ENCODE measurements at places on chromosomes 1 and 21. TPM values are rescaled to one million over a fixed set of nuclear protein-coding genes. Genes with fewer than 3 reads are reported as not detected.
A peak's percentile ranks its signal among the peaks of the same experiment; 100 is the strongest.

DNA sequence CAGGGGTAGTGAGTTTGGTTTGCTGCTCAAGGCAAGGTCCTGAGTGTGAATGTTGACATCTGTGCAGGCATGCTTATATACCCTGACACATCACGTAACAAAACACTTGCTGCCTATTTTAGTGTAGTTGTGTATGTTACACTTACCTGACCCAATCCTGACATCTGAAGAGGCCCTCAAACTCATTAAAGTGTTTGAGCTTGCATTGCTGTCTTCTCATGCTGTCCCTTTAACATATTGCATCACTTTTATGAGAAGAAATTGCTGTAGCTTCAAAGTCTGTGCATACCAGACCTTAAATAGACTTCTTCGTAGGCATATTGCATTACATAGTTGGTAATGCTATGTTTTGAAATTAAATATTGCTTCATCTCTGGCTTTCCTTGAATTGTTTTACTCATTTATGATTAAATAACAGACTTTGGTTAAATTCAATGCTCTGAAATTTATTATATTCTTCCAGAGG is at the start of gene KRTAP19-3:
Gene KRTAP19-3, minus strand, starts transcription at position 51 of the 466 bp plus-strand sequence. CDS start 56 bp downstream, outside the sequence.
- no peak for DNase-seq

Gene GPR37L1
- 0.02 TPM for polyA plus RNA-seq

DNA sequence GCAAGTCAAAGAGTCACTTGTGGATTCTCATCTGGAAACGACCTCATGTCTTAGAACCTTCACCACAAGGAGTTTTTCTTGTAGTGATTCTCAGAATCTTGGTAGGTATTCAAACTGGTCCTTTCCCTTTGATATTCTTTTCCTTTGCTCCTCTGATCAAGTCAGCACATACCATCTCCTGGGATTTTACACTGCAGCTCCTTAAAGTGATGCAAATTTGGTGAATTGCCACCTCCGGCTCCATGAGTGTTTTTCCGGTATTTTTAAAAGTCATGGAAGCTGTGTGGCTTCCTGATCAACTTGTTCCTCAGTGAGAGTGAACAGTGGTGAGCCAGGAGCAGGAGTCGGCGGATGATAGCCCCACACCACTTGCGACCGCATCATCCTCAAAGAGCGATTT is 182.1 kb upstream of the DAB1 start:
- DNase-seq: no peak

GRCh38 chr1:244067893-244068292 is 16.8 kb downstream of the ZBTB18 start:
- peak; percentile 26 for DNase-seq

DNA sequence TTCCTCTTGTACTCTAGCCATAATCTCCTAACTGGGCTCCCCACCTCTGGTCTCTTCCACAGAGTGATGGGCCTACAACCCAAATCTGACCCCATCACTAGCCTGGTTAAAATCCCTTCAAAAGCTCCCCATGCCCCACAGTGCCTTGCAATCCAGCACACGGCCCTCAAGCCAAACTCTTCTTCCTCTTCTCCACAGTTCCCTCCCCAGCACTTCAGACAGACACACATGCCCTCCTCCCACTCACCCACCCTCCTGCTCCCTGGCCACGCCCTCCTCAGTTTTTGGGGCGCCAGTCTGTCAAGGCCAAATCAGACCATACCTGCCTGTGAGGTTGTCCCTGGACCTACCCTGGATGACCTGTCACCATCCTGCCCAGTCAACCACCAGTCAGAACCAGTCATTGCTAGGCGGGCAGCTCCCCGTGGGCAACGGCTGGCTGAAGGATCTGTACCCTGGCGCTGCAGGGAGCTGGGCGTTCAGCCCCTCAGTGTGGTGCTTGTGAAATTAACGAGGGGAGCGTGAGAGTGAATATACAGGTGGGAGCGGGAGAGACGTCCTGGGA is 753 bp downstream of the C1orf210 start:
- DNase-seq: no peak

Gene THEM5
- not detected for polyA plus RNA-seq

GRCh38 chr1:172456344-172456769 is 12.5 kb upstream of the PIGC start:
- no peak for DNase-seq

Gene LCE1C
- 25.6 TPM for polyA plus RNA-seq

- DNase-seq: no peak
Observed at GRCh38 chr1:25037174-25038074, 107.3 kb upstream of the RUNX3 start.

DNA sequence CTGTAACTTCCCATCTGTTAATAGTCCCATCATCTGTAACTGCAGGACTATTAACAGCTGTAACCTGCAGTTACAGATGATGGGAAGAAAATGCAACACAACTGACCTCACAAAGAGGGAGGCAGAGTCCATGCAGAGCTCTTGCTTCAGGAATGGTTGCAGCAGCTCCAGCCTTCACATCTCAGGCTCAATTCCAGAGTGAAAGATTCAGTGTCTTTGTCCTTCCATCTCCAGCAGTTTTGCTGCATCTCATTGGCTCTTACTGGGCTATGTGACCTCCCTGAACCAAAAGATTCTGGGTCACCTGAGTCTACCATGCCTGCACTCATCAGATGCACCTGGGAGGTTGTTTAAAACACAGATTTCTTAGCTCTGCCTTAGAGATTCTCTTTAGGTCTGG is 686.7 kb downstream of the MATN1 start:
- no peak for DNase-seq

DNA sequence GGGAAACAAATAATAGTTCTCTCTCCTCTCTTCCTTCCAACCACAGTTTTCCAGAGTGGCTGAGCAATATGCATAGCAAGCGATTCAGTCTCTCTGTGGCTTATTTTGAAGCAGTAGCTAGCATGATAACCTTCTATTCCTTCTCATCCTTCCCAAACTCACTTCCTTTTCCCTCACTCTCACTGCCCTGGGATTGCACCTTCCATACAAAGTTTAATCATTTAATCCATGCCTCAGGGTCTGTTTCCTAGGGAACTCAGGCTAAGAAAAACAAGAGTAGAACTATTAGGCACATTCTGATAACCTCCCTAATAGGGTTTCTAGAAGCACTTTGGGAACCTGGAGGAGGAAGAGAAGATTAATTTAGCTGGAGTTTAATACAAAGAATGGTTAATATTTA is 97.7 kb upstream of the S1PR1 start:
- no peak for DNase-seq

Gene LCE1B
- 0.65 TPM for polyA plus RNA-seq

- no peak for DNase-seq
Observed at GRCh38 chr1:63940440-63940839, 166.6 kb downstream of the ROR1 start.

All from mammary epithelial cell (primary cell).